MV-4-11 (cell line): ENCODE measurements at places on chromosomes 2 and 18.

DNA sequence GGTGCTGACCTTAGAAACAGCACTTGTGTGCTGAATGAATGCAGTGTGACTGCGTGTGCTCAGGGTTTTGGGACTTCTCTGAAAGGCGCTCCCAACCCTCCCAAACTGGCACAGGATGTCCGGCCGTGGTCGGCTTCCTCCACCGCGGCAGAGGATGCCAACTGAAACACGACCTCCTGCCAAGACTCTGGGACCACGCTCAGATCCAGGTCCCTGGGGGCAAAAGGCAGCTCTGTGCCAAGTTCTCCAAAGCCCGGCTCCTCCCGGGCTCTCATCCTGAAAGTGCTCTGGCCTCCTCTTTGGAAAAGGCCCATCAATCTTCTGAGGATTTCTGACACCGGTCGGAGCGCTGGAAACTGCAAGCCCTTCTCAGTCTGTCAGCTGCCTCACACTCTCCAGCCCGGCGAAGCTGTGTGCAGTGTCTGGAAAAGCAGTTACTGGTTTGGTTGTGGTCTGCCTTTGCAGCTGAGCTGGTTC lies 32.3 kb upstream of the ZBTB7C start:
- DNase-seq: no peak

GRCh38 chr18:74544898-74545297 lies 10.6 kb downstream of the CNDP1 start:
- DNase-seq: no peak

DNA sequence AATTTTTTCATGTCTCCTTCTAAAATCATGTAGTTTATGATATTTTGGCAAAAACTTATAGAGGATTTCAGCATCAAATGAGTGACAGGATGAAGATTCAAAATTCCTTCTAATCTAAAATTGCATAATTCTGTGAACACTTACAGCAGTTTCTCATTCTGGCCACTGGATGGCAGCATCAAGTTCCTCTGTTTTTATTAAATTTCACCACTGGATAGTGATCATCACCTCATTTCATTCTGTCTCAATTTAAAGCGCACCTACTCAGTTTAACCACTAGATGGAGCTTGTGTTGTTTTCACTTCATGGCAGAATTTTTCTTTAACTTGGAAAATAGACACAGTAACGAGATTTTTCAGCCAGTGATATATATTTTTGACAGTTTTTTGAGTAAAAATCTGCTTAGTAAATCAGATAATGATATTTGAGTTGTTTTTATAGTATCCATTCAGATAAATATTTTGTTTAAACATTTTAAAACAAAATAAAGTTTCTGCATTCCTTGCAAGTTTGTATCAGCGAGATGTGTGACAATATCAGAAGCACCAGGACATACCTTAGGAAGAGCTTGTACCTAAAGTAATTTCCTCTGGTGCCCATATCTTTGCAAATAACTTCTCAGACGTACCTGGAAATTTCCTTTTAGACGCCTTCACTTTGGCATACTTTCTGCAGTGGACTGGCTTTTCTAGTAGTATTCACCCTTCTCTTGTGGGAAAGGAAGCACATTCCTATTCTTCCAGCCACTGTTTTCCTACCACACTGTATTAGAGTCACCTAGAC lies 94.7 kb upstream of the ARHGAP15 start:
- peak; percentile 88 for DNase-seq

DNA sequence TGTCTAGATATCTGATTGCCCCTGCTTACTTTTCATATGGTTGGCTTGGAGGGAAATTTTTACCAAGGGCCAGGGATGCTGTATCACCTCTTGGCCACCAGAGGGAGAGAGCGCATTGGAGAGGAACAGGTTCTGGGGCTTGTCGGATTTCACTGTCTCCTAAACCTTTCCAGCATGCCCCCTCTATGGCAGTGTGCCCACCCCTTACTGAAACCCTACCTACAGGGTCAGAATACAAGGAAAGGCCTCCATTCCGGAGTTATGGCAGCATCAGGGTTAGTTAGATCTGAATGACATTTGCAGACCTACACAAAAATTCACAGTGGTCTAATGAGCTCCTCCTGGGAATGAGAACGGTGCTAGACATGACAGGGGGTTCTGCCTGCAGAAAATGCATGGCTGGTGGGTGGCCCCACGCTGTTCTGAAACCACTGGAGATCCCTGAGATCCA lies 5.8 kb downstream of the SLC14A2 start:
- peak; percentile 36 for DNase-seq

DNA sequence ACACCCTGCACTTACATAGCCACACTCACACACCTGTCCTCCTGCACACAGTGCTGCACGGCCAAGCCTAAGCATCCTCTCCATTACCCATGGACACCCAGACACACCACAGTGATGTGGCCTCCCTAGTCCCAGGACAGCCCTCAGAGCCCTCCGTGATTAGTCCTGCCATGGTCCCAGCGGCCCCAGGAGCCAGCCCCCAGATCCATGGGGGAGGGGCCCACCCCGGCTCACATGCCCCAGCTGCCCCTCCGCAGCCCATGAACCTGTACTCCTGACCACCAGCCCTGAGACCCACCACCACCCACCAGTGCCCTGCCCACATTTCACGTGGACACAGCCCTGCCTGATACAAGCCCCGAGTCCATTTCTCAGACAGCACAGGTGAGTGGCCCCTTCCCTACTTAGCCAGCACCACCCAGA lies 8.1 kb upstream of the DUSP2 start:
- no peak for DNase-seq

DNA sequence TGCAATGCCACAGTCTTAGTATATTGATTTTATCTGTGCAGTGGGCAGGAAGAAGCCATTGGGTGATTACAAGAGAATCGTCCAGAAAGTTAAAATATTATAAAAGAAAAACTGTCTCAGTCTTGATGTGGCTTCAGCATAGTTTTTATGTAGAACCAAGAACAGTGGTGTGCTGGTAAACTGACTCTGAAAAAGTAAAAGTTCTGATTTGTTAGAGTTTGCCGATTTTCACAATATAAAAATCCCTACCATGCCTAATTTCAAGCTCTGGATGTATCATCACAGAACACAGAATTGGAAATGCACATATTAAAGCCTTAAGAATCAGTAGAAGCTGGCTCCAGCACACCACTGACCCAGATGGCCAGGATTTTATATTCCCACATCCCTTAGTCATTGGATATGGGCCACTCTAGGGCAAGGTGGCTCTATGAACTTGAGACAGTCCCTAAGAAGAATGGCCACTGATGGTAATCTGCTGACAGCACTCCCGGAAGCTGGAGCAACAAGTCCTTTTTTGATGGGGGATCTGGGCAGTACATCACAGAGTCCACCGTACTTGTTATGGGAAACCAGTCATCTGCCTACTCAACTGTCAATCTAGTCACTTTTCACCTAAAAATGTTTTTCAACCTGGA lies 9.3 kb upstream of the PLEKHM3 start:
- DNase-seq: no peak

- DNase-seq: no peak
Measured at GRCh38 chr2:20062615-20063545, 11.5 kb upstream of the LAPTM4A start.

DNA sequence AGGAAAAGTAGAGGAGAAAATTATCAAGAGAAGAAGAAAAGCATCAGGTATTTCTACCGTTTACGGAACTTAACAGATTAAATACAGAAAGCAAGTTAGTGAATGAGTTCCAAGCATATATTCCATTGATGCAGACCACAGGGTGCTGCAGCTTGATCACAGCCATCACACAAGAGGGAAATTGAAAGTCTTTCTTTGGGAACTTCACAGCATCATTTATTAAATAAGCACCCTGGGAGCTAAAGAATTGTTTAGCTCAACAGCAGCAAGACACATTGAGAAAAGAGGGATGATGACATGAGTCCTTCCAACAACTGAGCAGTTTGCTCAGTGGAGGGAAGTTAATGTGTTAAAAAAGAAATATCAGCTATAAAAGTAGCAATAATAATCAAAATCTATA lies 69.3 kb upstream of the DYNC1I2 start:
- no peak for DNase-seq
